Activated CD8-positive, alpha-beta memory T cell treated with anti-CD3 and anti-CD28 coated beads, Interleukin-2, amount 50 U/mL, for 48 hours (primary cell): ENCODE measurements at places on chromosomes 1 and 21.

DNA sequence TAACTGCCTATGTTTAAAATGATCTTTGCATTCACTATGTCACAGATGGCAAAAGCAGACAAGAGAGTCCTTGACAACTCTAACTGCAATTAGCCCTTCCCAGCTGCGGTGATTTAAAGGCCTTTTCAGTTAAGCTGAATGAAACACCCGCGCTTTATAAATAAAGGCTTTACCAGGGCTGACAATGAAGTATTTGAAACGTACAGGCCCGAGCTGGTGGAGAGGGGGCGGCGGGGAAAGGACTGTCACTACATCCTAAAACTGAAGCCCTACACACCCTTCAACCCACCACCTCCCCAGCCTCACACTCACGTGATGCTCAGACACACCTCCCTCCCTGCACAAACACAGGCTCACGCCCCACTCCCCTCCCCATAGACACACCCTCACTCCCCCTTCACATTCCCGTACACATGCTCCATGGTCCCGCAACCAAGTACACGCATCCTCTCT is 45.5 kb downstream of the GRIK3 start:
- no peak for DNase-seq

DNA sequence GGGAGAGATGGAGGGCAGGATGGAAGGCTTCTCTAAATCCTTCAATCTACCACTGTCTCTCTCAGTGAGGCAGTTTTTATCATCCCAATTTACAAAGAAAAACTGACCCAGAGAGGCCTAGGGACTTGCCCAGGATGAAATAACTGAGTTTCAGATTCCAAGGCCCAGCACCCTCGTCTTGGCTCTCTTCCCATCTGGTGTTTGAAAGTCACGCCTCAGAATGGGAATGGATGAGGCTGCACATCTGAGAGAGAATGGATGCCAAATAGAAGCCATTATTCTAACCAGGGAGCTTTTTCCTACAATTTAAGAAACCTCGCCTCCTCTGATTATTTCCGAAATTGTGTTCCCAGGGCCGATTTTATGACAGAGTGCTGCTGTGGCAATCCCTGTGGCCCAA is 10.6 kb upstream of the KCNN3 start:
- DNase-seq: no peak

DNA sequence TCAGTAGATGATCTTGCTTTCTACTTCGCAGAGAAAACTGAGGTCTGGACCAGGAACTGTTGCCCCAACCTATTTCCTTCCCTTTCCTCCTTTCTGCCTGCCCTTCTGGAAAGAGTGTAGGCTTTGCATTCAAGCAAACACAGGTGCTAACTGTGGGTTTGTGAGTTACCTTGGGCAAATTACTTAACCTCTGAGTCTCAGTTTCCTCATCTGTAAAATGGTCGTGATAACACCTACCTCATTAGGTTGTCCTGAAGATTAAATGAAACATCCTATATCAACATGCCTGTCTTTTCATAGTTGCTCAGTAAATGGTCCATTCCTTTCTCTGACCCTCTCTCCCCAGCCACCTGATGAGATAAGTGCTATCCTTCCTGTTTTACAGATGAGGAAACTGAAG is 9.5 kb upstream of the BLACAT1 start:
- DNase-seq: no peak

- DNase-seq: no peak
Observed at GRCh38 chr1:53519421-53519820, 60.2 kb downstream of the DMRTB1 start.

DNA sequence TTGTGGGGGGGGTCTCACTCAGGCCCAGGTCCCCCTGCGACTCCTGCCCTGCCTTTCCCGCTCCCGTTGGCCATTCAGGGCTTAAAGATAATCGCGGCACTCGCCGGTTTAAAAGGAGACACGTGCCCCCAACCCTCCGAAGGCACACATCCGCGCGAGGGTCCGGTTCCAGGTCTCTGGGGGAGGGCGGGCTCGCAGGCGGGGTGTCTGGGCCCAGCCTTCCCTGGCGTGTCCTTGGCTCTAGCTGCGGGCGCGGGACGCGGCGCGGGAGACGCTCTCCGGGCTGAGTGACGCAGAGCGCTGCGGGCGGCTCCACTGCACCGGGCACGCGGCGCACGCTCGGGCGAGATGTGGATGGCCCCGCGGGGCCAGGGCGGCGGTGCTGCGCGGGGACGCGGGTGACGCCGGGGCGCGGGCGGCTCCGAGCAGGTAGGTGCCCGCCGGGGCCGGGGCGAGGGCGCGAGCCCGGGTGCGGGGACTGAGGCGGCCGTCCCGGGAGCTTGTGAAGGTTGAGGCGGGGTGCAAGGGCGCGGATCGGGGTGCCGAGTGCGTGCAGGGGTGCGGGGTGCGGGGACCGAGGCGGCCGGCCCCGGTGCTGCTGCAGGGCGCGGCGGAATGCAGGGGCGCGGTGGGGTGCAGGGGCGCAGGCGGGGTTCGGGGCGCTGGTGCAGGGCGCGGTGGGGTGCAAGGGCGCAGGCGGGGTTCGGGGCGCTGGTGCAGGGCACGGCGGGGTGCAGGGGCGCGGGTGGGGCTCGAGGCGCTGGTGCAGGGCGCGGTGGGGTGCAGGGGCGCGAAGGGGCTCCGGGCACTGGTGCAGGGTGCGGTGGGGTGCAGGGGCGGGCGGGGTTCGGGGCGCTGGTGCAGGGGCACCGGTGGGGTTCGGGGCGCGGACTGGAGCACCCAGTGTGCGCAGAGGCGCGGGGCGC is 3.3 kb upstream of the TRPM2 start:
- DNase-seq: no peak

- no peak for DNase-seq
Observed at GRCh38 chr21:24976238-24976637, 631.0 kb downstream of the MRPL39 start.

GRCh38 chr1:31036749-31037500 is 28.6 kb downstream of the PUM1 start:
- no peak for DNase-seq
